ENCODE measurements at places on chromosomes 11 and 22. TPM values are rescaled to one million over a fixed set of nuclear protein-coding genes. Genes with fewer than 3 reads are reported as not detected.

GRCh38 chr11:59787816-59788215 lies 22.8 kb downstream of the MRPL16 start:
- no peak for ATAC-seq

DNA sequence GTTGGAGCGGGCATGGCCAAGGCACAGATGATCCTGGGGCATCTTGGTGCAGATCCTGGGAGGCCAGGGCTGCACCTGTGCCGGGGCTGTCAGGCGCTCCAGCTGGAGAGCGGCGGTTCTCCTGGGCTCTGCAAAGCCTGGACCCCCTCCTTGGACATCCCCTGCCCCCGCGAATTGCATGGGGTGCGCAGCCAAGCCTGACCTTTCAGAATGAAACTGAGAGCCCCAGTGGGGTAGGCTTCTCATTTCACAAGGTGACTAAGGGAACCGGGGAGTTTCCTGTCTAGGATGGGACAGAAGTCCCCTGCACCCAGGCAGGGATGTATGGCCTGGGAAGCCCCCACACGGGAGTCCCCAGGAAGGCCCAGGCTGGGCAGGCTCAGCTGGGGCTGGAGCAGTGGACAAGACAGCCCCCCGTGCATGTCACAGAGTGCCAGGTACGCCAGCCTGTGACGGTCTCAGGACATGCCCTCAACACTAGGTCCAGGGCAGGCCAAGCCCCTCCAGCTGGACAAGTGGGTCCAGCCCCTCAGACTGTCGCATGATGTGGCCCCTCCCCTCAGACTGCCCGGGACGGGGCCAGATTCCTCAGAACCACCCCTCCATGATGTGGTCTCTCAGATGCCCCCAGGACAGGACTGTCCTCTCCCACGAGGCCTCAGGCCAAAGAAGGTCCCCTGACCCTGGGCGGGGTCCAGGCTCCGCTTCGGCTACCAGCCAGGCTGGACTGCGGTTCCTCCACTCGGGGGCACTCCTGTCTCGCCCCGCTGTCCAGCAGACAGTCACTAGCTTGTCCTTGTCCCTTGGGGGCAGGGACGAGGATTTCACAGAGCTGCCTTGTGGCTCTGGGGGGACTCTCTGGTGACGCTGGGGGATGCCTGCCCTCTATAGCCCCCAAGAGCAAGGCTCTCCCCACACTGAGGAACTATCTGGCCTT lies 2.3 kb downstream of the LSP1 start:
- ATAC-seq: peak; percentile 61

GRCh38 chr11:114049050-114049449 lies 10.5 kb upstream of the ZBTB16 start:
- ATAC-seq: no peak

GRCh38 chr11:104058680-104059079 lies 22.2 kb downstream of the DDI1 start:
- no peak for ATAC-seq

GRCh38 chr11:35458846-35459245 lies 39.5 kb upstream of the SLC1A2 start:
- ATAC-seq: no peak

DNA sequence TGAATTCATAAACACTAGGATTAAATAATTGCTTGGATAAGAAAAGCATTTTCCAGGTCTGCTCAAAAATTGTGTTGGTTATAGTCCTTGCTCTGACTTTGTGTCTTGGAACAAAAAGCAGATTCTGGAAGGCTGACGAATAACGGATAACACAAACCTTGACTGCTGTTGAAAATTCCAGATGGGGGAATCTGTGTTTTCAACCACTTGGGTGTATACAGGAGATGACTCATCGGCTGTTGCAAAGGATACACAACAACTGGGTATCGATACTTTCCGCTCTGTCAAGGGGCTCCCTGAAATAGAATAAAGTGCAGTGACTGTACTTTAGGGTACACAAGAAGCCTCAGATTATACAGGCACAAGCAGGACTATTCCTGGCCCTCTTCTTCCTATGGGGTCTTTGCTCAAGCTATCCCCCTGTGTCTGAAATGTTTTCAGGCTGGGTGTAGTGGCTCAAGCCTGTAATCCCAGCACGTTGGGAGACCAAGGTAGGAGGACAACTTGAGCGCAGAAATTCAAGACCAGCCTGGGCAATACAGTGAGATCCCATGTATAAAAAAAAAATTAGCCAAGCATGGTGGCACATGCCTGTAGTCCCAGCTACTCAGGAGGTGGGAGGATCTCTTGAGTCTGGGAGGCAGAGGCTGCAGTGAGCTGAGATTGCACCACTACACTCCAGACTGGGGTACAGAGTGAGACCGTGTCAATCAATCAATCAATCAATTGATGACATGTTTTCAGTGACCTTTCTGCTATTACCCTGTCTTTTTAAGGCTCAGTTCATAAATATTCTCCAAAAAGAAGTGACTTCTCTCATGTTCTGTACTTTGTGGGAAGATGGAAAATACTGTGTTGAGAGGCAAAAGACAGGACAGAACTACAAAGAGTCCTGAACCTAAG lies 48.6 kb upstream of the UCP3 start:
- no peak for ATAC-seq

DNA sequence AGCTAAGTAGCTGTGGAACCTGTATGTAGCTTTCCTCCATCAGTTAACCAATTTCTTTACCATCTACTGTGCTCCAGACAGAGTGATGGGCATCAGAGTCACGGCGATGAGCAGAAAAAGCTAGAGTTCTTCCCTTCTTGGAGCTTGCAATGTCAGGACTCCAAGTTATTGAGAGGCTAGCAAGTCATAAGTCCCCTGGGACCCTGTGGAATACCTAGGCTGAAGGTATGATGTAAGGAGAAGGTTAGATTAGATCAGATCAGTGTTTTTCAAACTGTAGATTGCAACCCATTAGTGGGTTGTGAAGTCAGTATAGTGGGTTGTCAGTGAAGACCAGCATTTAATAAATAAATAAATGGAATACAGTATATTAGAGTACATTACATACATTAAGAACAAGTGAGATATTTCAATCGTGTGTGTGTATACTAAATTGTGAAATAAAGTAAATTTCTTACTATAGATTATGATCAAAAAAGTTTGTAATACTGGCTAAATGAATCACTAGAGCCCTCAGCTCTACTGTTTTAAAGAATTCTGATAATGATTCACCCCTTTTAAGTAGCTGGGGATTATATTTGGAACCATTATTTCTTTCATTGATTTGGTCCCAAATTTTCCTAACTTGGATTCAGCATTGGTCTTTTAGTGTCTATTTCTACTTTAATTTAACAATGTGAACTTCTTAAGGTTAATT lies 52.3 kb downstream of the RASSF10 start:
- ATAC-seq: no peak

Gene RTN4R
- 1.4 TPM for total RNA-seq

Gene MEI1
- 39.8 TPM for total RNA-seq

Data from activated T-helper 17 cell treated with anti-CD3 and anti-CD28 coated beads, Interleukin-2, amount 50 U/mL, for 72 hours (primary cell).